ENCODE measurements at places on chromosomes 16 and 17.

DNA sequence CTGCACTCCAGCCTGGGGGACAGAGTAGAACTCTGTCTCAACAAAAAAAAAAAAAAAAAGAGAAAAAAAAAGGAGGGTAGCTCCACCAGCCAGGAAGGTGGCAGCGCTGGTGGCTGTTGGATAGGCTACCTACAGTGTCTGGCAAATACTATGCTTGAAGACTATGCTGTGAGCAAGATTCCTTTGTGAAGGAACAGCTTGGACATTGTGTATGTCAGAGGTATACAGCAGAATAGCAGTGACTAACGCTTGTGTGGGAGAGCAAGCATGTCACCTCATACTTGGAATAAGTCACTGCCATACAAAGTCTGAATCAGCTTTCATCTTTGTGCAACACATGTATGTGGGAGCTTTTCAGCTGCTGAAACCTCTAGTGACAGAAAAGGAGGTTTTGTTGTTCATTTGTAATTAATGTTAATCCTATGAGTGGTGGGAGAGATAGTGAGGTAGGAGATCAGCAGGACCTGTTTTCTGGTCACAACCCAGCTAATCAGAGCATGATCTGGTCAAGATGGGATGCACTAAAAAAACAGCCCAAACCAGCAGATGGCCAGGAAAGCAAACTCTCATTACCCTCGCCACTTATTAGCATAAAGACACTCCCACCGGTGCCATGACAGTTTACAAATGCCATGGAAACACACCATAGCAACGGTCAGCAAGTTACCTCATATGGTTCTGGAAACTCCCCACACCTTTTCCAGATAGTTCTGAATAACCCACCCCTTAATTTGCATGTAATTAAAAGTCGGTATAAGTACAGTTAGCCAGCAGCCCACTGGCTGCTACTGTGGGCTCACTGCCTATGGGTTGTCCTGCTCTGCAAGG, 6.8 kb upstream of the ITGAD start:
- no peak for DNase-seq

DNA sequence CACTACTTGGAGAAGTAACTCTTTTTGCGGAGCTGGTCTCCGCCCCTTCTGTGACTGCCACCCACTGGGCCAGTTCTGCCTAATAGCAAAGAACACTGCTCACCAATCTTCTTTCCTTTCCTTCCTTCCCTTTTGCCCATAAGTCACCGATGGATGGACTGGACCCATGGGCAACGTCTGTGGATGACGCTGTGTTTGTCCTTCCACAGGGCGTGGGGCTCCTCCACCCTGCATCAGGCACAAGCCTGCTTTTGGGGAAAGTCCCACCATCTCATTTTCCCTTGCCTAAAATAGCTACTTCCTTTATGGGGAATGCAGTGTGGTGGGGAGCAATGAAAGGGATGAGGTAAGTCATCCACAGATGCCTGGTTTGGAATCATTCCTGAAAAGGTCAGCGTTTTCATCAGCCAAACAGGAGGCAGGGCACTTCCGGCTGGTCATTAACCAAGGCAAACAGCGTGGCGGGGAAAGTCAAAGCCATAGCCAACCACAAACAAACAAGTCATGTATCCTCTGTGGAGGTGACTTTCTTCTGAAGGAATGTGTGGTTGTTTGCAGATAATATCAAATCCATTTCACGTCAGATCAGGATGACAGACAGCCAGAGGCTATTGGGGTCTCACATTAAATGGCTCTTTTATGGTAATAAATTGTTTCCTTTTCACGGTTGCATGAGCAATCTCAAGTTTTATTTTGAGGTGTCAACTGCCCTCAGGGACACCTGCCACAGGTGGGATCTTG, 30.7 kb upstream of the MED9 start:
- DNase-seq: no peak

DNA sequence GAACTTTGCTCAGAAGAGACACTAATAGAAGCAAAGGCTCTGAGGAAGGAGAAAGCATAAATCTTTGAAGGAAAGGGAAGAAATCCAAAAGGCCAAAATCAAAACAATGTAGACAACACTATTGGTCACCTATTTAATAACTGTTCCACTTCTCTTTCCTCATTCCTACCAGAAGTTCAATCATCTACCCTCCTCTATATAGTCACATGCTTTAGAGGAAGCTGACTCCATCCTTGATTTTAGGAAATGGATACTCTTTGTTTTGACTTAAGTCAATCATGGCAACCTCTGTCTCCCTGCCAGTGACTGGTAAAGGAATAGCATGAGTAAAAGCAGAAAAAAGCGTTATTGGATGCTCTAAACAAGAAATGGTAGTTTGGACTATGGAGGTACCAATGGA, 7.3 kb downstream of the BRIP1 start:
- DNase-seq: no peak

- no peak for DNase-seq
Measured at GRCh38 chr17:4040784-4041183, 76.5 kb upstream of the ATP2A3 start.

DNA sequence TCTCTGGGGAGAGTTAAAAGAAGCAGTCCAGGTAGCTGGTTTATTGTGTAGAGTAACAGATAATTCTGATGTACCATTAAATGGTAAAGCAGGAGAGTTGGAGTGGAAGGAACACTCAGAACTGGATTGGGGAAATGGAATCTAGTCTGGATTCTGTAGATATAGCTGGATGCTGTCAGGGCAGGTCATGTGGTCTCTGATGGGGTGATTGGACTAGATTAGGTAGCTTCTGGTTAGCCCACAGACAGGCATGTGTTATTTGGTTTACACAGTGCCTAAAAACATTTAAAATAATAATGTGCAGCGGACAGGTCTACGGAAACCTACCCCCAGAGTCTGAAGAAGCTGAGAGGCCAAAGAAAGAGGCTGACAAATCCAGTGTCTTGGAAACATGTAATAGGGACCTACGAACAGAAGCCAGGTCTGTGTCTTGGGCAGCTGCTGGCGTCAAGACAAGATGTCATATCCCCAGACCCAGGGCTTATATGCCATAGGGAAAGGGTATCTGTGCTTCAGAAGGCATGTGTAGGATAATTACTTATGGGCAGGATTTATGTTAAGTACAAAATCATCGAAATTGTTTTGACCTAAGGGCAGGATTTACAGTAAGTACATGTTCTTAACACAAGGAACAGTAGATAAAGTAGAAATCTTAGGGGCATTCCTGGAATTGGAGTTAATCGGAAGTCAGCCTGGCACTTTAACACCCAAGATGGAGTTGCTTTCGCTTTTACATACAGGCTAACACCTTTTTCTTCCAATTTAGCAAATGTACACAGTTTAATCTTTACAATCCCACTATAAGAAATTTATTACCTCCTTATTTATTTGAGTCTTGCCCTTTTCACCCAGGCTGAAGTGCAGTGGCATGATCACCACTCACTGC, 12.4 kb downstream of the LUC7L3 start:
- DNase-seq: no peak

DNA sequence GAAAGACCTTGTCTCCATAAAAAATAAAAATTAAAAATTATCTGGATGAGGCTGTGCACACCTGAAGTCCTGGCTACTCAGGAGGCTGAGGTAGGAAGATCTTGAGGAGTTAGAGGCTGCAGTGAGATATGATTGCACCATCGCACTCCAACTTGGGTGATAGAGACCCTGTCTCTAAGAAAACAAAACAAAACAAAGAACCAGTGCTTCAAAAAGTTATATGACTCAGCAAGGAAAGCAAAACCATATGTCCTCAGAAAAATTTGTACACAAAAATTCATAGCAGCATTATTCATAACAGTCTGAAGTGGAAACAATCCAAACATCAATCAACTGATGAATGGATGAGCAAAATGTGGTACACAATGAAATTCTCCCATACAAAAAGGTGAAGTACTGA, 48.9 kb downstream of the SLFN5 start:
- no peak for DNase-seq

GRCh38 chr16:58339452-58339981, 44.7 kb upstream of the PRSS54 start:
- DNase-seq: no peak

DNA sequence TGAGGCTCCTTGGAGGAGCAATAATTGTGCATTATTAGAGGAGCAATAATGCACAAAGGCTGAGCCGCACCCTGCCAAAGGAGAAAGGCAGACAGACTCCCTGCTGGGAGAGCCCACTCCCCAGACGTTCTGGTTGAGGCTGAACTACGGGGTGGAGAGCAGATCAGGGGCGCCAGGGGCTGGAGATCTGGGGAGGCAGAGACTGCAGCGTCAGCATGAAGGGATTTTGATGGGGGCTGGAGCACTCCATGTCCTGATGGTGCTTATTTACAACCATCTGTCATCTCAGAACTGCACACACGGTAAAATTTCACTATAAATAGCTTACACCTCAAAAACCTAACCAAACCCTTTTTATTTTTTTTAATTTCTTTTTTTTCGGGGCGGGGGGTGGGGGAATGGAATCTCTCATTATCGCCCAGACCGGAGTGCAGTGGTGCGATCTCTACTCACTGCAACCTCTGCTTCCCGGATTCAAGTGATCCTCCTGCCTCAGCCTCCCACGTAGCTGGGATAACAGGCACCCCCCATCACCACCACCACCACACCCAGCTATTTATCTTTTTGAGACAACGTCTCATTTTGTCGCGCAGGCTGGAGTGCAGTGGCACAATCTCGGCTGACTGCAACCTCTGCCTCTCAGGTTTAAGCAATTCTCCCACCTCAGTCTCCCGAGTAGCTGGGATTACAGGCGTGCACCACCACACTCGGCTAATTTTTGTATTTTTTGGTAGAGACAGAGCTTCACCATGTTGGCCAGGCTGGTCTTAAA, 4.3 kb upstream of the C16orf95 start:
- DNase-seq: no peak

DNA sequence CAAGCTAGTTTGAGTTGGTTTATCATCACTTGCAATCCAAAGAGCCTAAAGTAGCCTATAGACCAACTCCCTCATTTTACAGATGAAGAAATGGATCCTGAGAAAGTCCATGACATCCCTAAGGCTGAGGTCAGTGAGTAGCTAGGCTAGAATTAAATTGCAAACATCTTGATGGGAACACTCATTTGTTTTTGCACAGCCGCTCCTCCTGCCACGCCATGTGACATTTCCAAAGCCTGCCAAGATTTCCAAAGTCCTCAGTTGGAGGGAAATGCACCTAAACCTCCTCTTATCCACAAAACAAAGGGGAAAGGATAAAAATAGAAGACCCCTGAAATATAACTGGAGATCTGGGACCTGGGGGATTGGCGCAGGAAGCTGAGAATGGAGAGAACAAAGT, 15.0 kb downstream of the TMEM92 start:
- DNase-seq: no peak

DNA sequence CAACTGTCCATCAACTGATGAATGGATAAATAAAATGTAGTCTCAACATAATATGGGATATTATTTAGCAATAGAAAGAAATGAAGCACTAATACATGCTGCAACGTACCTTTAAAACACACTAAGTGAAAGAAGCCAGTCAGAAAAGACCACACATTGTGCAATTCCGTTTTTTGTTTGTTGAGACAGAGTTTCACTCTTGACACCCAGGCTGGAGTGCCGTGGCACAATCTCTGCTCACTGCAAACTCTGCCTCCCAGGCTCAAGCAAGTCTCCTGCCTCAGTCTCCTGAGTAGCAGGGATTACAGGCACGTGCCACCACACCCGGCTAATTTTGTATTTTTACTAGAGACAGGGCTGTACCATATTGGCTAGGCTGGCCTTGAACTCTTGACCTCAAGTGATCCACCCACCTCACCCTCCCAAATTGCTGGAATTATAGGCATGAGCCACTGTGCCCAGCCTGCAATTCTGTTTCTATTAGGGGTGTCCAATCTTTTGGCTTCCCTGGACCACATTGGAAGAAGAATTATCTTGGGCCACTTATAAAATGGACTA, 40.1 kb downstream of the SCNN1B start:
- DNase-seq: no peak

GRCh38 chr17:71799657-71800056, 321.2 kb upstream of the SOX9 start:
- DNase-seq: no peak

- no peak for DNase-seq
Measured at GRCh38 chr17:53227111-53227510, 595.6 kb upstream of the KIF2B start.

DNA sequence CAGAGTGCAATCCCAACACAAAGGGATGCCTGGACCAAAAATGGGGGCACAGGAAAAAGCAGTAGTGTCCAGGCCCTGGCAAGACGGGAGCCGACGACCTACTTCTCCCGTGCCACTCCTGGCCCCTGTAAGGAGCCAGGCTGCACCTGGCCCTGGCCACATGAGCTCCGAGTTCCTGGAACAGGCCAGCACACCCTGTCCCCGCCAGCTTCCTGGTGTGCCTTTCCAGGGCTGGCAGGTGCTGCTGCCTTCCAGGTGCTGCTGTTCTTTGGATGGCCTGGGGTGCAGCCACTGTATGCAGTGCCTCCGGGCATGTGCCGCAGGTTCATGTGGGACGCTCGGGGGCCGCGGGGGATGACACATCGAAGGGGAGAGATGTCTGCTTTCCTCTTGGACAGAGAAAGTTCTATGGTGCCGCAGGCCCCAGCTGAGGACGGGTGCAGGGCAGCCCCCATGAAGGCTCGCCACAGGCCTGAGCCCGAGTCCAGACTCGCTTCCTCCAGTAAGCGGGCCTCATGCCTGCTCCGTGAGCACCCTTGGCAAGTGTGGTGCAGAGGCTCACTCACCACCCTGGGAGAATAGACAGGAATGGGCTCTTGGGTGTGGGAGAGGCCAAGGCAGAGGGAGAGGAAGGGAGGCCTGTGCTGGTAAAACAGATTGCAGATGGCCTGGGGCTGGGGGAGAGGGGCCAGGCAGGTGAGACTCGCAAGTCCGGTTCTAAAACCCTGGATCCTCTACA, 54.7 kb upstream of the FASN start:
- DNase-seq: no peak

GRCh38 chr16:3027983-3028715, 4.3 kb downstream of the THOC6 start:
- peak; percentile 83 for DNase-seq

DNA sequence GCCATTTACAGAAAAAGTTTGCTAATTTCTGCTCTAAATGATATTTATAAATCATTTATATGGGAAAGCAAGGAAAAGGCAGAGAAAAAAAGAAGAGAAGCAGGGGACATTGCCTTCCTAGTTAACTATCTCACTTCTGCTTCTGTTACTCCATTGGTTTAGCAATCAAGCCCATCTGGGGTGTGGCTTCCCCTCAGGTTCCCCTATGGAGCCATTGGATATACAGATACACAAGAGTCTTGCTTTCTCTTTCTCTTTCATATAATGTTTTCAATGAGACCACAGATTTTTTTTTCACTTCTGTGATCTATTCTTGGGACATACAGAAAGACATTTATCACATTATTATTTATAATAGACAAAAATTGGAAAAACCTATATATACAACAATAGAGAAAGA, 105.6 kb upstream of the TOM1L1 start:
- no peak for DNase-seq

- no peak for DNase-seq
Measured at GRCh38 chr17:27082775-27083154, 211.1 kb upstream of the WSB1 start.

- DNase-seq: no peak
Measured at GRCh38 chr17:61478790-61479492, 26.7 kb downstream of the TBX4 start.

GRCh38 chr16:57233944-57234706, 10.9 kb upstream of the ARL2BP start:
- no peak for DNase-seq
